ENCODE measurements at places on chromosomes 13 and 19.

DNA sequence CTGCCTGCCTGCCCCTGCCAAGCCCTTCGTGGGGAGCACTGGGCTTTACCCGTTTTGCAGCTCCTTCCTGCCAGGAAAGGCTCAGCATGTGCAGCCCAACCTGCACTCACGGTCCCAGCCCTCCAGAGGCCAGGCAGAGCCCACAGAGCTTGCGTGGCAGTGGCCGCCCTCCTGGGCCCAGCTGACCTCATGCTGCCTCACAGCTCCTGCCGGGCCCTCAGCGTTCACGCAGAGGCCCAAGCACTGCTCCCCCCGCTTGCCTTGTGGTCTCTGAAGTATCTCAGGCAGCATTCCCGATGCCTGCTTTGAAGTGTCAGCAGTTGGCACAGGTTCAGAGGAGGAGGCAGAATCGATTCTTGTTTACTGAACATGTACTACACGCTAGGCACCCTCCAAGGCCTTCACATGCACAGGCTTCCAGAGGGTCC is 32.5 kb downstream of the CAPN12 start:
- DNase-seq: no peak

- DNase-seq: no peak
Observed at GRCh38 chr13:20460761-20461160, 64.9 kb downstream of the CRYL1 start.

DNA sequence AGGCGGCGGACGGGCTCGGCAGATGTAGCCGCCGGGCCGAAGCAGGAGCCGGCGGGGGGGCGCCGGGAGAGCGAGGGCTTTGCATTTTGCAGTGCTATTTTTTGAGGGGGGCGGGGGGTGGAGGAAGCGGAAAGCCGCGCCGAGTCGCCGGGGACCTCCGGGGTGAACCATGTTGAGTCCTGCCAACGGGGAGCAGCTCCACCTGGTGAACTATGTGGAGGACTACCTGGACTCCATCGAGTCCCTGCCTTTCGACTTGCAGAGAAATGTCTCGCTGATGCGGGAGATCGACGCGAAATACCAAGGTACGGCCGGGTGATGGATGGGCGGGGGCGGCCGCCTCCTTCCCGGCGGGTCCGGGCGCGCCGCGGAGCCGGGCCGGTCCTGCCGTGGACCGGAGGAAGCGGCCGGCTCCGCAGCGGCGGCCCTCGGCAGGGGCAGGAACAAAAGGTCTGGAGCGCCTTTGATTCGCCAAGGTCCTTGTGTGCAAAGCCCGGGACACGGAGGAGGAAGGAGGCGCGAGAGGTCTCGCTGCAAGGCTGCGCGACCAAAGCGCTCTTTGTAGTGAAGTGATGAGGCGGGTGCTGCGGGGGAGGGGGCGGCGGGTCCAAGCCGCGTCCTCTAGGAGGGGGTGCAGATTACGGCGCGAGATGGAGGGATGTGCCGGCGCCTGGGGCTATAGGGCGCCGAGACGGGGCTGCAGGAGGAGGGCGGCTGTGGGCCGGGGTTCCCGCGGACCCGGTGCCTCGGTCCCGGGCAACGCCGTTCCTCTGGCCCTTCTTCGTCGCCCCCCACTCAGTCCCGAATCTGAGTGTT is 689 bp downstream of the ING1 start:
- peak; percentile 51 for DNase-seq

- no peak for DNase-seq
Observed at GRCh38 chr13:33271759-33272158, 13.8 kb downstream of the STARD13 start.

GRCh38 chr13:50783717-50784290 is 59.7 kb downstream of the DLEU7 start:
- no peak for DNase-seq

- DNase-seq: no peak
Observed at GRCh38 chr19:16791942-16792341, 37.3 kb upstream of the SIN3B start.

GRCh38 chr13:48412881-48413351 is at the start of gene LPAR6:
Gene LPAR6, minus strand, starts transcription at chr13:48413113. Its CDS starts 690 bp downstream, at chr13:48412423.
- no peak for DNase-seq

- DNase-seq: no peak
Observed at GRCh38 chr13:27971776-27972477, 2.8 kb upstream of the CDX2 start.

DNA sequence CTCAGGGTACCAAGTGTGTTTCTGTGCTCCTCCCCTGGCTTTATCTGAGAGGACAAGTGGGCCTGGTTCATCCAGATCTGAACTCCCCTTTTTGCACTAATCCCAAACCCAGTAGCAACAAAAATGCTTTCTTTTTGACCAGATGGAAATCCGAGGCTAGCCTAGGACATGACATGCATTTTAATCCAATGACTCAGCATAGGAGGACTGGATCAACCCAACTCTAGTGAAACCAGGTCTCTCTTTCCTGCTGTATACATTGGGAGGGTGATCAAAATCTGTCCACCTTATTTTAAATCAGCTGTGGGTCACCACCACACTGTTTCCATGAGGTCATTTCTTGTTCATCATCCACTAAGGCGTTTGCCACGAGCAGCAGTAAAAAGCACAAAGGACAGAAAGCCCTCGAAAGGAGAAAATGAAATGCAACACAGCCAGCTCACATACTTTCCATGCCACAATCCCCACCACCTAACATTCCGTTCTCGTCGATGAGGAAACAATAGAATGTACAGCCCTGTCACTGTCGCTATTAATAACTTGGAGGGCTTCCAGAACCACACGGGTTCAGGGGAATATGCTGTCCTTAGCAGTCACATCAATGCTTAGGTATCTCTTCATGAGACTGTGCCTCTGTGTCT is 543.0 kb downstream of the IRS2 start:
- DNase-seq: no peak

DNA sequence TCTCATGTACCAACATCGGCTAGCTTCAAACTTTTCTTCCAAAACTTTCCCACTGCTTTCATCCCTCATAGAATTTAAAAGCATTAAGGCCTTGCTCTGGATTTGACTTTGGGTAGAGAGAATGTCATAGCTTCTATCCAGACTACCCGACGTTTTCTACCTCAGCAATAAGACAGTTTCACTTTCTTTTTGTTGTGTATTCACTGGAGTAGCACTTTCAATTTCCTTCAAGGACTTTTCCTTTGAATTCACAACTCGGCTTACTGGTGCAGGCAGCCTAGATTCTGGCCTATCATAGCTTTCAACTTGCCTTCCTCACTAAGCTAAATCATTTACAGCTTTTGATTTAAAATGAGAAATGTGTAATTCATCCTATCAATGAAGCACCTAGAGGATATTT is 420.4 kb upstream of the GPC6 start:
- DNase-seq: no peak

DNA sequence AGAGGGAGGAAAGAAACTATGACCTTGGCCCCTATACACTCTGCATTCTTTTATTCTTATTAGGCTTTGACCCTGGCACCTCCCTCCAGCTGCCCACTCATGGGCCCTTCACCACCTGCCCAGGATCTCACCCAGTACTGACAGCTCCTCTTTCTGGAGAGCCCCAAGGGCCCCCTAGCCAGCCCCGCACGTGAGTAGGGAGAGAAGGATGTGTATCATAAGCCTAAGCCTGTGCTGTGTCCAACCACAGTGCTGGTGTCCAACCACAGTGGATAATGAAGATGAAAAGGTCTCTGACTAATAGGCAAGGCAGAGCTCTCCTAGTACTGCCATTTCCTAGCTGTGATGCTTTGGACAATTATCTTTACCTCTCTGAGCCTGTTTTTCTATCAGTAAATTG is 4.2 kb downstream of the DMRTC2 start:
- no peak for DNase-seq

- DNase-seq: no peak
Observed at GRCh38 chr19:49818649-49819370, 721 bp downstream of the MED25 start.

DNA sequence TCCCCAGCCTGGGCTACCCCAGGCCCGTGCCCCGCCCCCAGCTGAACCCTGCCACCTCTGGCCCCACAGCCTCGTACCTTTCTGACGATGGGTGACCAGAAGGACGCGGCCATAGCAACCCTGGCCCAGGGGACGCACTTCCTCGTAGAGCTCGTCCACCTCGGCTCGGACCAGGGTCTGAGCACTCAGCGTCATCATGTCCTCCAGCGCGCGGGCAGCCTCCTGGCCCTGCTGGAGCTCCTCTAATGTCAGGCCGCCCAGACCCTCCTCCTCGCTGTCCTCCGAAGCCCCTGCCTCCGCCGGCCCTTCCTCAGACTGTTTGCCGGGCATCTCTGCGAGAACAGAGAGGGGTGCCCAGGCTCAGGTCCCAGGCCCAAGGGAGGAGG is 975 bp downstream of the SBK2 start:
- no peak for DNase-seq

DNA sequence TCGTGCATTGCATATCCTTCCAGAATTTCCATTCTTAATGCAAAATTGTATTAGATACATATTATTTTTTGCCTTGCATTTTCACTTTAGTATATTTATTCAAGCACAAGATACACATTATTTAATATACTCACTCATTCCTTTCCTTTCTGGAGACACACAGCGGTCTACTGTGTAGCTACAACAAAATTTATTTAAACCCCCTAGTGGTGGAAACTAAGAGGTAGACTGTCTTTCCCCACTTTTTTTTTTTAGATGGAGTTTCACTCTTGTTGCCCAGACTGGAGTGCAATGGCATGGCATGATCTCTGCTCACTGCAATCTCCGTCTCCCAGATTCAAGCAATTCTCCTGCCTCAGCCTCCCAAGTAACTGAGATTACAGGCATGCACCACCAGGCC is 2040.3 kb upstream of the PCDH20 start:
- no peak for DNase-seq

DNA sequence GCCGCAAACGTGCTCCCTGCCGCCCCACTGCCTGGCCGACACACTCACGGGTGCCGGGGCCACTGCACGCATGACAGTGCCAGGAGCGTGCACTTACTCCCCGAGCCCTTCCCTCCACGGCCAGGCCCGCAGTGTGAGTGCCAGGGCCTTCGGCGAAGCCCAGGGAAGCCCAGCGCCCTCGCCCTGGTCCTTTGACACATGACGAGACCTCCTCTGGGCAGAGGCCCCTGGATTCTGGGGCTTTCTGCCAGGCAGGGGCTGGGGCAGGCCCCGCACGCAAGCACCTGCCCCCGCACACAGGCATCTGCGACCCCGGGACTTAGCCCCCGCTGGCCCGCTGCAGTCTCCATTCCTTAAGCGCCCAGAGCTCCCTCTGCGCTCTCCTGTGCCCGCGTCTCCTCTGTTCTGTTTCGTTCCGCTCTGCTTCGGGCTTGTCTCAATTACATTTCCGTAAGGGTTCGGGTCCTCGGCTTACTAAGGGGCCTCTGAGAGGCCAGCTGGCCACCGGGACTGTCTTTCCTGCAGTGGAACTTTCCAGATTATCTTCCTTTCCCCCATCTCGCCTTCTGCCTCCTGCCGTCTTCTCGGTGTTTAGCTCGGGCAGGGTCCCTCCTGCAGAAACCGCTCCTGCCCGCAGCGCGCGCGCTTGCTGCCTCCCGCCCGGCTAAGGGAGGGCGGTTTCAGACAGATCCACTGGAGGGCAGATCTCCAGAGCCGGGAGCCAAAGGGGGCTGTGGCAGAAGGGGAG is 98.8 kb downstream of the ING1 start:
- no peak for DNase-seq

DNA sequence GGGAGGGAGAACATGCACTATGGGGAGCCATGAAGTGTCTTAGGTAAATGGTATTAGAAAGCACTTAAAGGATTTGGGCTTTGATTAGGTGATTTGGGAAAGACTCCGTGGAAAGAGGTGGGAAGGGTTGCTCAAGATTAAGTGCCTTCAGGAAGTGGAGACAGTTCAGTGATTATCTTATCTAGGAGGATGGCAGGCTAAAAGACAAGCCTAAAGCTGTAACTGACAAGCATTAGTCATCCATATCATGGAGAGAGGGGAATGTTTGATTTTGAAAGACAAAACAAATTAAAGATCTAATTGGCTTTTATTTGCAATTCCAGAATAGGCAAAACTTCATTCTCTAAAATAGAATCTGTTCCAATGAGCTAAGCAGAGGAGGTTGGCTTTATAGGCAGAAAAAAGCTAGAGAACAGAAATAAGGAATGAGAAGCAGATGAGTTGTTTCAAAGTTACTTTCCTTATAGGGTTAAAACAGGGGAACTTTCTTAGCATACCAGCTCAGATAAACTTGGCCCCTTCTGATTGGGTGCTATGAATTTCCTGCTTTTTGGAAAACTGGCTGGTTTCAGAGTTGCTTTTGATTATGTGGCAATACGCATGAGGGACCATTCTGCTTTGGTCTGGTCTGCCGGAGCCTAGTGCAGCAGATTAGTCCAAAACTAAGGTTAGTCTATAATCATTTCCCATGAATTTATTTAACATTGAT is 1.8 kb upstream of the DIAPH3 start:
- no peak for DNase-seq

- no peak for DNase-seq
Observed at GRCh38 chr19:2491130-2491801, 15.3 kb downstream of the GADD45B start.

DNA sequence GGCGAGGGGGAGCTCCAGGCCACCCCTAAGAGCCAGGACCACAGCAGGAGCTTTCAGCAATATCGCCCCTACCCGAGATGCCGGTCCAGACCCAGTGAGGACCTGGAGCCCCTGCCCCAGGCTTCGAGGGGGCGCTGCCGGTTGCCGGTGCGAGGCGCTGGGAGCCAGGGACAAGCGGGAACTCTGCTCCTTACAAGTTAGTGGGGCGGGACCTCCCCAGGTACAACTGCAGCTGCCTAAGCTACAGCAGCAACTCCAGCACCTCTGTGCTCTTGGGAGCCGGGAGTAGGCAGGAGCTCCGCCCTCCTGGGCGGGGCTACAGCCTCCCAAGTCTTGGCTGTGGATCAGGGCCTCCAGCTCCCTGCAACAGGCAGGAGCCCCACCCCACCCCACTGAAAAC is 15.2 kb upstream of the TSC22D1 start:
- DNase-seq: no peak

DNA sequence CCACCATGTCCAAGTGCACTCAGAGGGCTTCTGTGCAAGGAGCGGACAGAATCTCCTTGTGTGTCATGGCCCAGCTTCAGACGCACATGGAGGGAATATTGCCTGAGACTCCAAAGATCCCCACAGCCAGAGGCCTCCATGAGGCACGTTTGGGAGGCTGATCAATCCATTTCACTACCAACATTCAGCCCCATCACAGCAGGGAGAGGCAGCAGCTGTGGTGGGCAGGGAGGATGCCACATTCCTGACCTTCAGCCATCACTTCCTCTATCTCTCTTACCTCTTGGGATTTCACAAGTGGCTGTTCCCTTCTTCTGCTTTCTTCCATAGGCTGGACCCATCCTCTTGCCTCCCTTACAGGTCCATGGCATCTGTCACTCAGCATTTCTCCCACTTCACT is 82.4 kb upstream of the MBNL2 start:
- no peak for DNase-seq

DNA sequence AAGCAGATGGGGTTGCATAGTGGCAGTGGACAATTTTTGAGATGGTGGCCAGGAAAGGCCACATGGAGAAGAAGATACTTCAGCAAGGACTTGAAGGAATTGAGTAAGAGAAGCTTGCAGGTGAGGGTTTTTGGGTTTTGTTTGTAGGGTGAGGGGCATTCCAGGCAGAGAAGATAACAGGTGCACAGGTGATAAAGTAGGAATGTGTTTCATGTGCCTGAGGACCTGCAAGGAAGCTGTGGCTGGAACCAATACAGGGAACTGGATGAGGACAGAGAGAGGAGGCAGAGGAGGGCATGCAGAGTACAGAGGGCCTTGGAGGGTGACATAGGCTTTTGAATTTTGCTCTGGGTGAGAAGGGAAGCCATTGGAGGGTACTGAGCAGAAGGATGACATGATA is 314.5 kb downstream of the KLF12 start:
- no peak for DNase-seq

- DNase-seq: no peak
Observed at GRCh38 chr13:42876270-42876714, 94.9 kb downstream of the FAM216B start.

GRCh38 chr19:42277821-42278451 is 8.9 kb downstream of the CIC start:
- DNase-seq: no peak

All from stimulated activated CD4-positive, alpha-beta T cell treated with anti-CD3 and anti-CD28 coated beads, TNF-alpha, amount 100 ng/mL, for 1 hour (primary cell).